Posterior cingulate gyrus (tissue), 11 donors: ENCODE measurements at places on chromosomes 12 and 14.

- peak; percentile 47 for DNase-seq
These were observed 17.9 kb downstream of the ZDHHC22 start for GRCh38 chr14:77123381-77124325.

DNA sequence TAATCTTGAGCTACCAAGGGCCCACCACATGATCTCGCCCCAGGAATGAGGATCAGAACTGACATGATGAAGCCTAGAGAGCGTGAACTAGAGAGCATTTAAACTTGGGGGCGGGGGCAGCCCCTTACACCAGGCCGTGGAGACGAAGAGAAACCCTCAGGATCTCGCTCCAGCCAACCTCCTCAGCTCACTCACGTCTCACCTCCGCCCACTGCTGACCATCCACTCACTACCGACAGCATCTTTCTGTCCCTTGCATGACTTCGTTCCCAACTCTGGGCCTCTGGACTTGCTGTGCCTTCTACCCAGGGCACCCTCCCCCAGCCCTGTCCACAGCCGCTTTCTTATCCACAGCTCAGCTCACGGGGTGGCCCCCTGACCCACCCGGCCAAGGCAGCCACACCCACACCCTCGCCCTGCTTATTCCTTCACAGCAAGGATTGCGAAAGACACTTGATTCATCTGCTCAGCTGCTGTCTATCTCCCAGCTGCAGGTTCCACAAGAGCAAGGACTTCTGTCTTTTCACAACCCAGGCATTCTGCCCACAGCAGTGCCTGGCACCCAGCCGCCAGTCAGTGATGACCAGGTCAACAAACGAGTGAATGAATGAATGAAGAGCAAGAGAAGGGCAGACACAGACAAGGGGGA is 6.4 kb downstream of the STX2 start:
- peak; percentile 60 for DNase-seq

DNA sequence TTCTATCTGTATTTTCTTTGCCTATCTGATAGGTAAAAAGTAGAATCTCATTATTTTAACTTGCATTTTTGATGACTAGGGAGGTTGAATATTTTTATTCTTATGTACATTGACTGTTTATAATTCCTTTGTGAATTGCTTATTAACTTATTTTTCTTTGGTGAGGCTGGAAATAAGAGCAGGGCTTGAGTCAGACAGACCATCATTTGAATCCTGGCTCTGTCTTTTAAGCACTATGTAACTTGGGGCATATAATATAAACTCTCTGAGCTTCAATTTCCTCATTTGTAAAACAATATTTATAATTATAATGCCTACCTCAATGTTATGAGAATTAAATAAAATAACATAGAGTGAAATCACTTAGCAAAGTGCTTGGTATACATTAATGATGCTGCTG is 108.9 kb downstream of the MSRB3 start:
- no peak for DNase-seq

DNA sequence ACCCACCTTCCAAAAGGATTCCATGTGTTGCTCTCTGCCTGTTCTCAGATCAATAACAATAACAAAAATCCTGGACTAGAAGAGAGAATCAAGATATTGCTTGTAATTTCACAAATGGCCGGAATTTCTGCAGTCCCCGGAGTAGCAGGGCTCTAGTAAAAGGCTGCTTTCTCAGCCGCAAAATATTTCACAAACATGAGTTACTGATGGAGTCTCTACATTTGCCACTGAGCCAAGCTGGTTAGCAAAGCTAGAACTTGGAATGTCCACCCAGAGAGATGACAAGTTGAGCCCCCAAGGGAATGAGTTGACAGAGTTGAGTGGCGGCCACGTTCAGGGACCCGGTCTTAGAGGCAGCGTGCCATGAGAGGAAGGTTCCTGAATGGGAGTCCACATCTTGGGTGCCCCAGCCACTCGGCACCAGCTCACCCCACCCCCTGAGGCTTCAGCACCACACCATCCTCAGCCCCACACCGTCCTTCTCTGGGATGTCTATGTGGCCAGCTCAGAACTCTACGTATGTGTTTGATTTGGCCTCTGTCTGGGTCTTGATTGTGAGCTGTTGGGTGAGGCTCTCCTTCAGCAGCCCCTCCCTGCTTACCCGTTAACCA is 15.9 kb downstream of the FBLN5 start:
- DNase-seq: no peak

DNA sequence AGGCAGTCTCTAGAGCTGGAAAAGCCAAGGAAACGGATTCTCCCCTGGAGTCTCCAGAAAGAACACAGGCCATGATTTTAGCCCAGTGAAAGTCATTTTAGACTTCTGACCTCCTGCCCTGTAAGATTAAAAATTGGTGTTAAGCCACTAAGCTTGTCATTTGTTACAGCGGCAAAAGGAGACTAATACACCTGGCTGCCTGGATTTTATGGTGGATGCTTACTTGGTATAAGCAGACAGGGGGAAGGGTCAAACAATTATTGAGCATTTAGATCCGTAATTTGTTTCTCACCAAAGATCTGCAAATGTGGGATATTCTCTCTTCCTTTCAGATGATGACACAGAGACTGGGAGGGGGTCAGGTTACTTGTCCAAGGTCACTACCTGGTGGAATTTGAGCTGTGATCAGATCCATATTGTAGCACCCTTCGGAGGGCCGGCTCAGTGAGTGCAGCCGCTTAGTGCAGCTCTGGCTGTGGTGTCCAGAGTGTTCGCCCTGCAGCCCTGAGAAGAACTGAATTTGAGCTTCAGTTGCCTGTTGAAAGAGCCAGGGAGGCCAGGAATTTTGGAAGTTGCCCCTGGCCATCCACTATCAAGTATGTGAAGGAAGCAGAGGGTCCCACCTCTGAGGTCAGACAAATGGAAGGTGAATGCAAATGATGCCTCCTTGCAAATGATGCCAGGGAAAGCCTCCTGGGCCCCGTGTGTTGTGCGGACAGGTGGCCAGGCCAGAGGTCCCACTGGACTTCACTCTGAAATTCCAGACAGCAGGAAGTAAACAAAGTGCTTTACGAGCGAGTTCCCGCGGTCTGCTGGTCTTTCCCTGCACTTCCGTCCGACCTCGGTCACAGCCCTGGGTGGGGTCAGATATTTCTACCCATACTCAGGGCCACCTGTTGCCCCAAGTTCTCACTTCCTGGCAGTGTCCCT is 15.1 kb downstream of the GLRX5 start:
- no peak for DNase-seq

GRCh38 chr12:69676257-69677012 is 22.7 kb downstream of the BEST3 start:
- no peak for DNase-seq

- no peak for DNase-seq
These were observed 133.7 kb downstream of the TMEM30B start for GRCh38 chr14:61147381-61147821.

DNA sequence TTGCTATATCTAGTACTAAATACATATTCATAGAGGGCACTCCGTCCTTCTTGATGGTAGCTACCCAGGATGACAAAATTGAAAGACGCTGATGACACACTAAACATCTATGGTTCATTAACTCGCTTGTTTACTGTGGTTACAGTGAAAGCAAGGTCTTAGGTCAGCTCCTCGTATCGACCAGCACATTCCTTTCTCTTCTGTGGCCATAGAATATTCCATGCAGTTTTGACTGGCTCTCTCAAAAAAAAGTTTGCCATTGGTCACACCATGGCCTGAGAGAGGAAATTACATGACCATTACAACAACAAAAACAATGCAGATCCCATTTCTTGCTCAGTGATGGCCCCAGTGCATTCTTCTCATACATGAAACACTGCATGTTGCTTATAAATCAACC is 411.4 kb upstream of the SOX5 start:
- no peak for DNase-seq

GRCh38 chr12:5442251-5443006 is 10.5 kb downstream of the NTF3 start:
- no peak for DNase-seq

DNA sequence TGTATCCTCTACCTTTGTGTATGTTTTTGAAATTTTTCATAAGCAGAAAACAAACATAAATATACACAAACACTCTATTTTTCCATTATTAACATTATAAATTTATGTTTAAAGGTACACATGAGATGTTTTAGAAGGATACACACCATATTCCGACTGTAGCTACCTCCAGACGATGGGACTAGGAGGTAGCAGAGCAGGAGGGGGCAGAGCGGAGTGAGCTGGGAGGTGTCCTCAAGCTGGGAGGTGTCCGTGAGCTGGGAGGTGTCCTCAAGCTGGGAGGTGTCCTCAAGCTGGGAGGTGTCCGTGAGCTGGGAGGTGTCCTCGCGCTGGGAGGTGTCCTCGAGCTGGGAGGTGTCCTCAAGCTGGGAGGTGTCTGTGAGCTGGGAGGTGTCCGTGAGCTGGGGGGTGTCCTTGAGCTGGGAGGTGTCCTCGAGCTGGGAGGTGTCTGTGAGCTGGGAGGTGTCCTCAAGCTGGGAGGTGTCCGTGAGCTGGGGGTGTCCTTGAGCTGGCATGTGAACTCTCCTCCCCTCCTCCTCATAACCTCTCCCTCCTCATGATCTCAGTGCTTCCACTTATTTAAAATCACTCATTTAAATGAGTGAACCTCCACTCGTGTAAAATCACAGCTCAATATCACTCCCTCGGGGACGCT is 346.9 kb upstream of the SFSWAP start:
- DNase-seq: no peak

- no peak for DNase-seq
These were observed 59.1 kb upstream of the PTGR2 start for GRCh38 chr14:73792481-73792880.

- no peak for DNase-seq
These were observed 3.6 kb upstream of the ARPC3 start for GRCh38 chr12:110453569-110454296.

- DNase-seq: peak; percentile 17
These were observed 61.7 kb downstream of the RFX4 start for GRCh38 chr12:106644335-106645073.

GRCh38 chr14:65879248-65880009 is 466.9 kb downstream of the FUT8 start:
- no peak for DNase-seq

- no peak for DNase-seq
These were observed 22.0 kb downstream of the PYROXD1 start for GRCh38 chr12:21459474-21459873.

DNA sequence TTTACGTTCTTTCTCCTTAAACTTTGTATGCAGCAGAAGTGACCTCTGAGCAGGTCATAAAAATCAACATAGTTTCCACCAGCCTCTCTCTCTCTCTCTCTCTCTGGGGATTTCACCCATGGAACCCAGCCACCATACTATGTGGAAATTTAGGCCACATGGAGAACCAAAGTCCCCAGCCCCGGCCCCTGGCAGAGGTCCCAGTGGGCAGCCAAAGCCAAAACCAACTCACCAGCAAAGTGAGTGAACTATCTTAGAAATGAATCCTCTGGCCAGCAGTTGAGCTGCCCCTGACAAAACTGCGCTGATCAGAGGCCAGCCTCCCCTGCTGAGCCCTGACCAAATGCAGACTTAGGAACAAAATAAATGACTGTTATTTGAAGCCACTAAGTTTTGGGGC is 9.2 kb downstream of the DUSP6 start:
- DNase-seq: no peak

GRCh38 chr12:29073631-29074239 is 75.3 kb upstream of the FAR2 start:
- no peak for DNase-seq

DNA sequence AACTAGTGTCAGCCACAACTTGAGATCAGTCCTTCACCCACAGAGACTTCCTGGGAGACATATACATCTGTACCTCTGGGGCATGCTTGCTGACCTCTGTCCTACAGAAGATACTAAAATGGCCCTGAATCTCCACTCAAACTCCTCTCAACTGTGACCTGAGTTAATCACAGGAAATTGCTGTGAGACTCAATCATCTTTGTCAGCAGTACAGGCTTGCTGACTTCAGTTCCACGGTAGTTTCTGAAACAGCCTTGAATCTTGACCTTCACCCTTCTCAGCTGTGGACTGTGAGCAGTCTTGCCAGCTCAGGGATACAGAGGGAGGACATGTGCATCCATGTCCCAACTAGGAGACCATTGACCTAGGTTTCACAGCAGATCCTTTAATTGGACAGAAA is 1.4 kb upstream of the KLRC1 start:
- DNase-seq: no peak

DNA sequence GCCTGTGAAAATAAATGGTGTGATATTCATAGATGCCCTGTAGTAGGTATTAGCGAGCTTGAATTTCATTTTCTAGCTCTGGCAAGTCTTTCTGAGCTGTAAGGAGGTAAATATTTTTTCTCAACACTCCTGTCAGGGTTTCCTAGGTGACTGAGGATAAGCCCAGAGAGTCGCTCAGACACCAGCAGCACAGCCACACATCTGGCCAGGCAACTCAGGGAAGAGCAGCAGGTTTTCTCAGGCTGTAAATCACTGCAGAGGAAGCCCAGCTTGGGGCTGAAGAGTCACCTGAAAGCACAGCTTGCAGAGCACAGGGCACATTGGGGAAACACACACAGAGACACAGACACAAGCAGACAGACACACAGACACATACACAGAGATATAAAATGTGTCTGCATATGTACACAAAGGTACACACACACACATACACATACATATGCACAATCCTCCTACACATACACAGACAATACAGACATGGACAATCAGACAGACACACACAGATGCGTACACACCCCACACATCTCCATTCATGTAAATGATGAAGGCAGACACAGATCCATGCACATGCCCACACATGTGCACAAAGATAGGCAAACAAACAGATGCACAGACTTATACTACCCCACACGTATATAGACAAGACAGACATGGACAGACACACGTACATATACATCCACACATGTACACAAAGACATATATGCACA is 232.0 kb upstream of the TMTC1 start:
- DNase-seq: no peak

- no peak for DNase-seq
These were observed 83.8 kb upstream of the NRXN3 start for GRCh38 chr14:78086342-78086741.

DNA sequence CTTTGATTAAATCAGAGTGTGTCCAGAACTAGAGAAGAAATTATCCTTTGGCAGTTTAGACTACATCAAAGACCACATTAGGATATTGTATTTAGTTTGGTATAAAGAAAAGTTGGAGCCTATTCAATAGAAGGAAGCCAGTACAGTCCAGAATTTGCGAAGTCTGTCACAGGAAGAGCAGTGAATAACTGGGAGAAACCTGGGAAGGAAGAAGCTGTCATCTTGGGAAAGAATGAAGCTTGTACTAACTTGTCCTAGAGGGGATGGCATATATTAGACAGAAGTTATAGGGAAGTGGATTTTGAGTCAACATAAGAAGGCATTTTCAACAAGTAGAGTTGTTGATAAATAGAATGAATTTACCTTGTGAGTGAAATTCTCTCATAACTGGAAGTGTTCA is 386.7 kb downstream of the LRIG3 start:
- no peak for DNase-seq

DNA sequence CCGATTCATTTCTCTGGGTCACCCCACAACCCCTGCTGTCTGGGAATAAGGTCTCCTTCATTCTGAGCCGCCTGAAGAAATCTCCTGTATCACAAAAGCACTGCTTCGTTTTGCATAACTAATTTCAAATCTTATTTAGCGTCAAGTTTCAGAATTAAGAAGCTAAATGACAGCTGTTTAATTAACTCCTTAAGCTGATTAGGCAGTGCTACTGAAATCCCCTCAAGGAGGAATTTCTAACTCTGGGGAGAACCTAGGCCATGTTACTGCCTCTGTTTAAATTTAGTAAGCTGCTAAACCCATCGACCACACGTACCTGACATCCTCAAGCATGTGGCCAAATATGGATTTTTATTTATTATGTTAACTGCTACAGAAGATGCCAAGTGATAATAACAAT is 373.6 kb downstream of the GLT1D1 start:
- no peak for DNase-seq

GRCh38 chr14:63273717-63274655 is 44.7 kb downstream of the GPHB5 start:
- no peak for DNase-seq

- no peak for DNase-seq
These were observed 22.5 kb downstream of the PLEKHH1 start for GRCh38 chr14:67555518-67556090.
